ENCODE measurements at places on chromosomes 5 and 9.

DNA sequence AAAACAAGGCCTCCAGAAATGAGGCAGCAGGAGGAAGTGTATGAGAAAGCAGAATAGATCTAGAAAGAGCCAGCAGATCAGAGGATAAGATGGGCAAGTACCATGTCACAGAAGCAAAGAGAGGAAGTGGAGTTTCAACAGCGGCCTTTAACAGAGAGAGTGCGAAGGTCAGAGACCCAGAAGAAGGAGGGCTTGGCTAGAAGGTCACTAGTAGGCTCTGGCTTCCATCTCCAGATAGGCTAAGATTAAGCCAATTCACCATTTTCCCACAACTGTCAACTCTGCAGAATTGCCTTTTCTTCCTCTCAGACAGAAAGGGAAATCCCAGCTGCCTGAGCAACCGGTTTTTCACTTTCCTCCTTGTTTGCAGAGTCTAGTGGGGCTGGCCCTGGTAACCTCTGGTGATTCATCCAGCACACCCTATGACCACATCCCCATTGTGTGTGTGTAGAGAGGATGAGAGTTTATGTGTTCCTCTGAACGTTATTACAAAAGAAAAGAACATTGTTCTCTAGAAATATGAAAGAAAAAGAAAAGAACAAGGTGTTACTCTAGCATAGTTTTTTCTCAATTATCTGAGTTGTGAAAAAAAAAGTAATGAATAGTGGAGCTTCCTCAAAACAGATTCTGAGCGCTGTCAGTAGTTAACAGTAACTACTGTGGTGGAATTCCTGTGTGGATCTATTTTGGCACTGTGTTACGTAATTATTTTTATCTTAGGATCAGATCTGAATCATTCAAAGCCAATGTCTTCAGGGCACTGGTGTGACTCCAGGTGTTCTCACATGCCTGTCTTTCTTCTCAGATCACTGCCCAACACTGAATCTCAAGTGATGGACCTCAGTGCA lies 220.4 kb downstream of the ARRDC3 start:
- no peak for DNase-seq

DNA sequence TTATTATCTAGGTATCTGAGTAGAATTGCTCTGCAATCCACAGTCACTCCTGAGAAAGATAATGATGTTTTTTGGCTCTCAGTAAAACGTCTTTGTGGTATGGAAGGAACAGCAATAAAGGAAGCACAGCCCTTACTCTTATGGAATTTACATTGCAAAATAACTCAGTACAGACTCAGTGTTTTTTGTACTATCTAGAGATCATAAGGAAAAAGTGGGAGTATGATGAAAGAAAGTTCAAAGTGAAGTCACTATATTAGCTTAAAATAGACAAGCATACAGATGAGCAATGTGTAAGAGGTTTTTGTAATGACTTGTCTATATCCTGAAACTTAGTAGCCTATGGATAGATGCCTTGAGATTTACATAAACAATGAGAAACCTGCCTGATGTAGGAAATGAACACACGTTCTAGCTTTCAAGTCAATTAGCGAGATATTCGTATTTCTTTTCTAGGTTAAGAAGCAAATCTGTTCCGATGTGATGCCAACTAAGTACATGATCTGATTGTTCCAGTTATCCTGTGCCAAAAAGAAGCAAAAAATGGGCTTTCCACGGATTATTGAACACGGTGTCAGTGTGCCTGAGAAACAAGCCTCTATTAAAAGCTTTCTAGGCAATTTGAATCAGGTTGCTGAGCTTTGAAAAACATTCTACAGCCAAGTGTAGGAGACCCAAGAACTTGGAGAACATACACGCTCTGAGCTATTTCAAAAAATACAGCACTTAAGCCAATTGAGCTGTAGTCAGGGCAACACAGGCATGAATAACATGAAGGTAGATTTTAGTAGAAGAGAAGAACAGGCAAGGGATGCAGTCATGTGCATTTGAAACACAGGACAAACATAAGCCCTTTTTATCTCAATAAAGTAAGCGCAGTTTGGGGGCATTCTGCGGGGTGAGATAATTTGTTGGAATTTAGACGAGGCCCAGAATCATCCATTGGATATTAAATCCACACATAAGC lies 86.3 kb upstream of the TAF11L2 start:
- no peak for DNase-seq

GRCh38 chr5:91092859-91093783 lies 290.0 kb downstream of the ARRDC3 start:
- no peak for DNase-seq

DNA sequence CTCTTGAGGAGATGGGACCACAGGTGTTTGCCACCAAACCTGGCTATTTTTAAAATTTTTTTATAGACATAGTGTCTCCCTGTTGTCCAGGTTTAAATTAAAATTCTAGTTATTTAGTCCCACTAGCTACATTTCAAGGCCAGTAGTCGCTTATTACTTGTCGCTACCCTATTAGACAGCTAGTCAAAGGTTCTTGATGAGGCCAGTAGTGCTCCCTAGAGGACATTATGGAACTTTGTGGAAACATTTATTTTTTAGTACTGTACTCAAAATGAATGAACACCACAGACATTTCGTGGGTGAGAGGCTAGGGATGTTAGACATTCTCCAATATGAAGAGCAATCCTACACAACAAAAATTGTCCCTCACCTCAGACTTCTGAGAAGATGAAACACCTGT lies 14.4 kb upstream of the GRXCR2 start:
- no peak for DNase-seq

DNA sequence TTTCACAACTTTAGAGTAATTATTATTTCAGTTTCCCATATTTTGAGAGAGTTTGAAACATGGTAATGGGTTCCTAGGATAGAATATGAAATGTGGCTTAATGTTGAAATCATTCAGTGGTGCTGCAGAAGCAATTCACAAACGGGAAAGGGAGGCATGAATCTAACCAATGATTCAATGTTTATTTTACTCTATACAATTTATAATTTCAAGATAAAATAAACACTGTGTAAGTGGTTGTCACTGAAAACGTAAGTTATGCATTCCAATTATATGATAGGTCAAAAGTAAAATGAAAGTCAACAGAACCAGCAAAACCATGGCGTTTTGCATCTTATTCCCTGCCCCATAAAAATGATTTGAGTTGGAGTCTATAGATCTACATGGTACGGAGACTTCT lies 1207.1 kb upstream of the CDH18 start:
- no peak for DNase-seq

- DNase-seq: no peak
Observed at GRCh38 chr9:6902423-6902822, 144.7 kb downstream of the KDM4C start.
